ENCODE measurements at places on chromosomes 13 and 19.

GRCh38 chr19:1411255-1412191 lies 4.1 kb downstream of the DAZAP1 start:
- no peak for DNase-seq

DNA sequence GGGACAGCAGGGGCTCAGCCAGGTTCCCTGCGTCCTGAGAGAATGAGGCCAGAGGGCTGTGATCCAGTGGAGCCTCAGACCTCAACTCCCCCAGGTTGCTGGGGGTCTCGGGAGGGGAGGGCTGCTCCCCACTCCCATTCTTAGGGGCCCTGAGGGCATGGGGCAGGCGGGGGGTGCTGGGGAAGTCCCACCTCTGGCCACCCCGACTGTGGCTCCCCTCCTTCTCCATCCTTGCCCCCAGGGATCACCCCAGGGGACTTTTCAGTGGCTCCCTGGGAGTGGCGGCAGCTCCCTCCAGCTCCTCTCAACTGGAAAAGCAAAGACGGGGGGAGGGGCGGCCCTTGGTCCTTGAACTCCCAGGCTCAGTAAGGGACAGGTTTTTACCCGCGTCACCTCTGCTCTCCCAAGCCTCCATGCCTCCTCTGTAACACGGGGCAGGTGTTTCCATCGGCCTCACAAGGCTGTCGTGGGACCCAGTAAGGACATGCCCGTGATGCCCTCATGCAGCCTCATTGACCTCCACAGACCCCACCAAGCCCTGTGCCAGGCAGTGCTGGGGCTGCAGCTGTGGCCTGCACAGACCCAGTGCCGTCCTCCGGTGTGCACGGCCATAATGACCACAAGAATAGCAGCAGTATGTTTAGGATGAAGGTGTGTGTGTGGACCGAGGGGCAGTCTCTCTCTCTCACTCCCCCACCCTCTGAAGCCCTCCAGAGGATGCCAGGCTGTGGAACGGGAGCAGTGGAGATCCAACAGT lies 11.6 kb upstream of the TOMM40 start:
- no peak for DNase-seq

DNA sequence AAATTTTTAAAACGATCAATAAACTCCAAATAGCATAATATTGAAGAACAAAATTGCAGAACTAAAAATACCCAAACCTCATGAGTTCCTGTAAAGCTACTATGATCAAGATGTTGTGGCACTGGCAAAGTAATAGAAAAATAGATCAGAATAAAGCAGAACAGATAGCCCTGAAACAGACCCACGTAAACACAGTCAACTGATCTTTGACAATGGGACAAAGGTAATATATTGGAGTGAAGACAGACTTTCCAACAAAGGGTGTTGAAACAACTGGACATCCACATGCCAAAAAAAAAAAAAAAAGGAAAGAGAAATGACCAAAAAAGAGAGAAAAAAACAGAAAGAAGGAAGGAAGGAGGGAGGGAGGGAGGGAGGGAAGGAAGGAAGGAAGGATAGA lies 138.7 kb downstream of the IRS2 start:
- DNase-seq: no peak

DNA sequence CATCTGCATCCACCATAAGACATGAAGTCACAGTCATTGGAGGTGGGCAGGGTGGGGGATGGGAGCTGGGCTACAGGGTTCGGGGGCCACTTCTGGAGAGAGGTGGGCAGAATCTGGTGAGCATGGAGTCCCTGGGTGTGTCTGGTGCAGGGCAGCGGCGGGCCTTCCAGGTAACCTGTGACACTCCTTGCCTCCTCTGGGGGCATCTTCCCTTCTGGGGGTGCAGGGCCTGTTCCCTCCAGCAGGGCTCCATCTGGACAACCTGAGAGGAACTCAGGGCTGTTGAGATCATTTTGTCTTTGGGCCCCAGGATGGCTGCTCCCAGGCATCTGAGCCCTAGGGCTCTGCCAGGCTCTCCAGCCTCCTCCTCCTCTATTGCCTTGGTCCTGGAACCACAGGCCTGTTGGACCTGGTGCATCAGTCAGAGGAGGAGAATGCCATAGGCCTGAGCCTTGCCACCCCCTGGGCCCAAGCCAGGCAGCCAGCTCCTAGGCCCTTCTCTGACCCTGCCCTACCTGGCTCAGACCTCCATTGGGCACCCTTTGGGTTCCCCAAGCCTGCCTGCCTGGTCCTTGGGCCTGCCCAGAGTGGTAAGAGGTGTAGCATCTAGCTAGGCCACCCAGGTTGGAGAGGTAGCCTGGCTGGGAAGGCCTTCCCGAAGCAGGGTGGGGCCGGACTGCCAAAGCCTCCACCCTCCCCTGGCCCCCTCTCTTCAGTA lies 13.4 kb downstream of the LYL1 start:
- DNase-seq: no peak

DNA sequence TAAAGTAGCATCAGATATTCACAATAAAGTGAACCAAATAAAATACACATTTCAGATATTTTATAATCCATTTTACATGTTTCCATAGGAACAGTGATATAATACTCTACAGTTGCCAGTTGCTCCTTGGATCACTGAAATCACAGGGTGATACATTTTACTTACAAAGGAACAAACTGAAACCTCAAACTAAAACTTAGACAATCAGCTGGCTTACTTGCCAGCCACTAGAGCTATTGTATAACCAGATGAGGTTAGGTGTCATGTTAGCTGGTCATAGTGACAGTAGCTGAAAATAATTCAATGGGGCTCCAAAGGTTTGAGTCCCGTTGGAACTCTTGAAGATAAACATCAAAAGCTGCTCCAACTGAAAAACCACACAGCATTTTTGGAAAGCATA lies 274.6 kb downstream of the ITGBL1 start:
- no peak for DNase-seq

DNA sequence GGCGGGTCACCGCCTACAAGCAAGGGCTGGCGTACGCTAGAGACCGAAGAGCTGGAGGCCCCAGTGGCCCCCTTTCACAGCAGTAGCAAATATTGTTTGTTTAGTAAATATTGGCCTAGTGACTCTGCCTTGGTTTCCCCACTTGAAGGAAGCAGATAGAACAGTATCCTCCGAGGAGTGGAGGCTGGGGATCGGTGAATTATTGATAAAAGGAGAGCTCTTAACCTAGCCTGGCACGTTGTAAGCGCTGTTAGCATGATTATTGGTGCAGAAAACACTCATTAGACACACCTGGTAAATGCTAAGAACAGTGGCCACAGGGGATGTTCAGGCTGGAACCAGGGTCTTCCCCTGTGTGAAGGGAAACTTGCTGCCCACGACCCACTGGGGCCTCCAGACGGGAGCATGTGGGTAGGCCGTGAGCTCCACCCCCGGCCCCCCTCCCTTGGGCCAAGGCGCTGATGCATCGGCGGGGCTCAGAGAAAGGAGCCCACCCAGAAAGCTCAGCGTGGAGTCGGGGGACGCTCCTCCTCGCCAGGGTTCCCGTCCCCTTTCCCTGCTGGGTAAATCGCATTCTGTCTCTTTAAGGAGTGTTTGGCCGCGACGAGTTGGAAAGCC lies 2.3 kb downstream of the IER2 start:
- peak; percentile 89 for DNase-seq

All from stimulated activated CD8-positive, alpha-beta memory T cell treated with anti-CD3 and anti-CD28 coated beads, Interleukin-2, amount 100 ng/mL, for 48 hours (primary cell).